ENCODE measurements at places on chromosomes 16 and 17. TPM values are rescaled to one million over a fixed set of nuclear protein-coding genes. Genes with fewer than 3 reads are reported as not detected.
A peak's percentile ranks its signal among the peaks of the same experiment; 100 is the strongest.

GRCh38 chr17:57892146-57892819 is 42.4 kb upstream of the MRPS23 start:
- no peak overlapping the region for H3K4me3 ChIP-seq
- H3K4me1 ChIP-seq: peaks cover 81% of the 10 kb centered on the region
- H3K36me3 ChIP-seq: no peaks in the 10 kb centered on the region
- H3K27ac ChIP-seq: peak overlapping the region; percentile 93
- H3K27me3 ChIP-seq: no peaks in the 10 kb centered on the region

- no peaks in the 10 kb centered on the region for H3K4me1 ChIP-seq
- H3K36me3 ChIP-seq: no peaks in the 10 kb centered on the region
- H3K27me3 ChIP-seq: peaks cover 4% of the 10 kb centered on the region
Observed at GRCh38 chr16:71424626-71425025, 17.2 kb downstream of the TLE7 start.

RNF213 gene
- total RNA-seq: 144 TPM

GRCh38 chr16:50436271-50436670 is 67.5 kb upstream of the BRD7 start:
- no peaks in the 10 kb centered on the region for H3K4me1 ChIP-seq
- H3K27ac ChIP-seq: no peak overlapping the region
- no peaks in the 10 kb centered on the region for H3K36me3 ChIP-seq

- no peak for DNase-seq
- H3K27ac ChIP-seq: peak overlapping the region; percentile 3
- H3K4me3 ChIP-seq: no peak overlapping the region
- no peaks in the 10 kb centered on the region for H3K36me3 ChIP-seq
Observed at GRCh38 chr17:15454346-15454745, 13.1 kb downstream of the CDRT4 start.

DNA sequence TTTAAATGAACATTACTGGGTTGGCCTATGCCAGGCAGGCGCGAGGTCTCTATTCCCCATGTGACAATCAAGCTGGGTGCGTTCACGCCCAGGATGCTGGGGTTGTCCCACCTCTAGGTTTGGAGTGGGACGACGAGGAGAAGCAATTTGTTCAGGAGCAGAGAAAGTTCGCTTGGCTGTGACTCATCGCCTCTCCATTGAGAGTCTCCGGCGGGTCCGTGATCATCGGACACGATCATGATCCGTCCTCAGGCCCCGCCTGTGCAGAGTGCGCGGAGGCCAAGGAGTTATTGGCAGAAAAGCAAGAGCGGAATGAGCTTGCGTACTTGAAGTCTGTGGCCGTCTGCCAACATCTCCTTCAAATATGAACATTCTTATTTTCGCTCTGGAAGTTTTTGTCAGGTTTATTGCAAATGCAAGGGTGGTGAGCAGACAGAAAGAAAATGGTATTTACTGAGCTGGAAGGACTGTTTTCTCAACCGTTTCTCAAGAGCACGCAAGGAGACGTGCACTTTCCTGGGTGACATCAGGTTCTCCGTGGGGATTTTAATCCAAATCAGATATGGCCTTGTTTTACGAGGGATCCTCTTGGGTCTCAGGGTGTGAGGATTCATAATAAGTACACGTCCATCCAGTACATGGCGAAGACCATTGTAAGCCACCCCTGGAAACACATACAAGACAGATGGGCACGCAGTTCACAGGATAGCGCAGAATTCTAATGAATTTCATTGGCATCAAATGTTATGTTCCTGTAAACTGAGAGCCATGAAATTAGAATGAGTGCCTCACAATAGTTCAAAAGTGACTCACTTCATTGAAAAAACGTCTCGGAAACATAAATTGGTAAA is 70.1 kb upstream of the CREBBP start:
- peak overlapping the region; percentile 87 for H3K27ac ChIP-seq
- no peak for DNase-seq
- no peaks in the 10 kb centered on the region for H3K36me3 ChIP-seq
- no peaks in the 10 kb centered on the region for H3K27me3 ChIP-seq

GRCh38 chr17:70021726-70022125 is 53.3 kb upstream of the KCNJ16 start:
- peak overlapping the region; percentile 54 for H3K27ac ChIP-seq
- no peaks in the 10 kb centered on the region for H3K27me3 ChIP-seq
- H3K36me3 ChIP-seq: no peaks in the 10 kb centered on the region
- H3K4me1 ChIP-seq: peaks cover 13% of the 10 kb centered on the region

CDH3 gene
- 35.4 TPM for total RNA-seq

DNA sequence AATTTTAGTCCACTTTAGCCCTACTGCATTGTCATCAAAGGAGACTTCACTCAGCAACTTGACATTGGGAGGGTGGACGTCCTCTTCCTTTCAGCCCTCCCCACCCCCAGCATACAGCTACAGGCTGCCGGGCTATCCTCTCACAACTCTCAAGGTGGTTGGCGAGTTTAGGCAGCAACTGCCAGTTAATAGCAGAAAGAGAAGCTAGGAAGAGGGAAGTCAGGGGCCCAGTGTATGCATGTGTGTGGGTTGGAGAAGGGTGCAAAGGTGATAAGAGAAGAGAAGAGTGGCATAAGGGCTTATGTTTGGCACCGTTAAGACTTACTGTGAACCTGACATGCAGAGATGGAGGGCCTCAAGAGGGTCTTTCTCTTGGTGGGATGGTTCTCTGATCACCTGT is 31.8 kb downstream of the CCL4 start:
- DNase-seq: no peak
- no peak overlapping the region for H3K4me3 ChIP-seq
- no peaks in the 10 kb centered on the region for H3K36me3 ChIP-seq
